CD4-positive, alpha-beta T cell treated with Interleukin-21 for 1 hour (primary cell): ENCODE measurements at places on chromosomes 5 and 9.

- DNase-seq = no peak
Measured at GRCh38 chr9:24011009-24011717, 185.1 kb upstream of the ELAVL2 start.

DNA sequence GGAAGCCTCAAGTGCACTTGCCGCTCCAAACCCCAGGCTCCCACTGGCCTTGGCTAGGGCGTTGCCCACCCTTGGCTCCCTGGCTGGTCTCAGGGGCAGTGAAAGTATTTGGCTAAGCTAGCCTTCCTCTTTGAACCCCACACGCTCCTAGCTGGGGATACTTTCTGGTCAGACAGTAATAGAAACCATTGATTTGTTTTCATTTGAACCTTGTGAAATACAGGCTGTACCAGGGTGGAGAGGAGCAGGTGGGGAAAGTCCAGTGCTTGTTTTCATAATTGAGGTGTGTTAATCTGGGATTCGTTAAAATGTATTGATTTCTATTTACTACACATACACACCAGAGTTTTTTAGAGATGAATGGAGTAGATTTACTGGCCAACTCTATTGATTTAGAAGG lies 45.9 kb upstream of the TRMT10B start:
- DNase-seq = no peak

GRCh38 chr5:41869724-41870626 lies at the start of gene OXCT1:
TSS of gene OXCT1 (minus strand) at chr5:41870425. CDS start at chr5:41870358, 67 bp downstream.
- DNase-seq = peak; percentile 95

DNA sequence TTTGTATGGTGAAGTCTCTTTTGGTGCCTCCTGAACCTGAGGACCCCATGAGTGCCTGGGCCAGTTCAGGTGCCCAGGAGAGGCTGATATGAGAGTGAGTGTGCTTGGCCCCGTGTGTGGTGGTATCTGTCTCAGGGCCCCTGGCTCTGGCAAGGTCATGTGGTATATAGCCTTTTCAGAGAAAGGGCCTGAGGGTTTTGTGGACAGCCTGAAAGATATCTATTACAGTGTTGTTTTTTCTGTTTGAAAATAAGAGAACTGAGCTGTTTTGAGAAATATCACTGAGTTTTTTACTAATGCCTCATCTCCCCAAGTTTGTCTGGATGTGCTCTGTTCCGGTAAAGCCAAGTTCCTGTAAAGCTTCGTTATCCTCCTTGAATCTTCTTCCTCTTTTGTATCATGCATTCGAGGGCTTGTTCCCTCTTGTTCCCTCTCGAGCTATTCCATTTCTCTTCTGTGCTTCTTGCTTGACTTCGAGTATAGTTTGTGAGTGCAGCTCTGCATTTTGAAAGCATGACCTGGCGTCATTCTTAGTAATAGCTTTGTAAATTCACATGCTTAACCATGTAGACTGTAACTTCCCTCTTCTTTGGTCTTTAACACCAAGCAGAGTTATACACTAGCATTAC lies 122.3 kb downstream of the MAST4 start:
- DNase-seq = no peak

- DNase-seq = no peak
Measured at GRCh38 chr9:86994231-86994630, 46.9 kb upstream of the GAS1 start.

DNA sequence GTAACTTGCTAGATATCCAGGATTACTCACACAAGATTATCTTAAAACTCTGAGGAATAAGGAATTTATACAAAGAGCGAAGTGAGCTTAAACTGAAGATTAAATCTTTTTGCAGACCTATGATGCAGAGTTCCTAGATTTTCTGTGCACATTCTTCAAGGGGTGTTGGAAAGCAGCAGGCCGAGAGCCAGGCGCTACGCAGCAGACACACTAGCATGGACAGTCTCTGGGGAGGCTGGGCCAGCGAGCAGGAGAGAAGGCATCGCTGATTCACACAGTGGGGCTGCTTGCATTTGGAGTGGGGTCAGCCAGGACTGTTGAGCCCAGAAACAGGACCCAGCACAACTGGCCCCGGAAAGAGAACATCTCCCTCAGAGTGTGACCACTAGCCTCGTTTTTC lies 136.3 kb downstream of the ADAMTS16 start:
- DNase-seq = no peak

- DNase-seq = no peak
Measured at GRCh38 chr5:160450164-160450932, 28.7 kb downstream of the PTTG1 start.

DNA sequence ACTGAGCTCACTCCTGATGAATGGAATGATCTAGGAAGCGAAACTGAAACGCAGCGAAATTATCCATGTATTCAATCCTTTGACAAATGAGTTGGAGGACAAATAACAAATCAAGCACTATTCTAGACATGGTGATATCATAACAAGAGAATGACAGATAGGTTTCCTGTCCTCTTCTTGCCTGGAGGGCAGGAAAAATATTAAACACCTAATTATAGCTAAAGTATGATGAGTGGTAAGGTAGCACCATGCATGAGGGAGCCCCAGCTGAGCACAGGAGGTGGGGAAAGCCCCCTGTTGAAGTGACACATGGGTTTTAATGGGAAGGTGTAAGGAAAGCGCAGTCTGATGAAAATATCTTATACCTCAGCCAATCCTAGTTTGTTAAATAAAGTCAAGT lies 225.2 kb downstream of the NPR3 start:
- DNase-seq = no peak
